ENCODE measurements at places on chromosomes 2 and 18. TPM values are rescaled to one million over a fixed set of nuclear protein-coding genes. Genes with fewer than 3 reads are reported as not detected.

DNA sequence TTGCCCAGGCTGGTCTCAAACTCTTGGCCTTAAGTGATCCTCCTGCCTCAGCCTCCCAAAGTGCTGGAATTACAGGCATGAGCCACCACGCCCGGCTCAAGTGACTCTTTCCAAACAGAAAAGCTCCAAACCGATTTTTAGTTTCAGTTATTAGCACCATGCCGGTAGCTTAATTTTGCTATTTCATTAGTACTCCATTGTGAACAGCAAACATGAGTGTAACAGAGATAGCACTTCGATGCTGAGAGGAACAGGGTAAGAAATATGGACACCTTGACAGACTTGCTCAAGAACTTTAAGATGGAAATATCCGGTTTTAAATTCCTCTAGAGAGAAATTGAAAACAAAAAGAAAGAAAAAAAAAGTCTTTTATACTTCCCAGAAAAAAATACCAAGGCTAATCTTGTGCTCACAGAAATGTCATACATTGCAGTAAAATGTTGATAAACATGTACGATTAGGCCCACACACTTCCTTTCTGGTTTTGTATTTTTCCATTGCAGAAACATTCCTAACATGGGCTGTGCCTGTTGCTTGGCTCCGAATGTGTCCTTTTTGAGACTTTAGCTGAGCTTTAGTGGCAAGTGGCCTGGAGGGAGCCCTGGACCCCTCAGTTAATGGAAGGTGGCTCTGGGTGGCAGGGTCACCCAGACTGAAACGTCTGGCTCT, 18.3 kb downstream of the FHL2 start:
- no peaks in the 10 kb centered on the region for H3K27me3 ChIP-seq
- no peak for DNase-seq
- no peak overlapping the region for H3K4me3 ChIP-seq
- peaks cover 40% of the 10 kb centered on the region for H3K4me1 ChIP-seq

DNA sequence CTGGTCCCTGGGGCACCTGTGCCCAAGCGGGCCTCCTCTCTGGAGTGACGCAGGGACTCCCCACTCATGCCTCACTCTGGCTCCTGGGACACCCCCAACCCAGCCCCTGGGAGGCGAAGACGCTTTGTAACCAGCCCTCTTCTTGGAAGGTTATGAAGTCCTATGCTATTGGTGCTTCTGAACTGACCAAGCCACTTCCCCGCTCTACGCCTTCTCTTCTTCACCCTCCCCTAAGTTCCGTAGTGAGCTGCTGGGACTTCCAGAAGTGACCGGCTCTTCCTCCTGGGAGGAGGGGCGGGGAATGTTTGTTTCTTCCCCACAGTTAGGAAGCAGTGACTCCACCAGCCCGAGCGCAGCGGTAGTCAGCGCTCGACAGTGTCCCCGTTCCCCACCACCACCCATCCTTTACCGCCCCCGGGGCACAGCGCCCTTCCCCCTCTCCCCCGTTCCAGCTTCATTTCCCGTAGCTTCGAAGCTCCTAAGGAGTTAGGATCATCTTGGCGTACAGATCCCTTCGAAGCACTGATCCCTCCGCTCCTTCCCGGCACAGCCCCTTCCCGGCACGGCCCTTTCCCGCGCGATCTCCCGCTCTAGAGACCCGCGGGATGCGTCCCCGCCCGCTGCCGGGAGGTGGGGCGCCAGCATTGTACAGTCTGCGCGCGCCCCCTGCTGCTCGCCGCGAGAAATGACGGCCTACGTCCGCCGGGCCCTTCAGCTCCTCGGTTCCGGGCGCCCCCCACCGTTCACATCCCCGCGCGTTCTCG, 25.3 kb upstream of the NOTO start:
- peak overlapping the region; percentile 87 for H3K27ac ChIP-seq
- peaks cover 28% of the 10 kb centered on the region for H3K4me1 ChIP-seq
- H3K36me3 ChIP-seq, result no peaks in the 10 kb centered on the region

- no peak overlapping the region for H3K27ac ChIP-seq
- no peaks in the 10 kb centered on the region for H3K27me3 ChIP-seq
- no peak for DNase-seq
- no peaks in the 10 kb centered on the region for H3K4me1 ChIP-seq
- no peaks in the 10 kb centered on the region for H3K36me3 ChIP-seq
- no peak overlapping the region for H3K4me3 ChIP-seq
Measured at GRCh38 chr2:225274751-225275150, 124.8 kb upstream of the NYAP2 start.

GRCh38 chr2:77190721-77191346, 331.3 kb downstream of the LRRTM4 start:
- no peak overlapping the region for H3K27ac ChIP-seq
- no peak overlapping the region for H3K4me3 ChIP-seq
- no peaks in the 10 kb centered on the region for H3K36me3 ChIP-seq
- H3K4me1 ChIP-seq, result no peaks in the 10 kb centered on the region
- no peak for DNase-seq

- H3K27ac ChIP-seq, result peak overlapping the region; percentile 53
- H3K27me3 ChIP-seq, result no peaks in the 10 kb centered on the region
- H3K36me3 ChIP-seq, result no peaks in the 10 kb centered on the region
- peaks cover 40% of the 10 kb centered on the region for H3K4me1 ChIP-seq
Measured at GRCh38 chr2:101307950-101308431, 510 bp downstream of the RNF149 start.

GRCh38 chr2:120110507-120110906, 97.6 kb downstream of the EPB41L5 start:
- DNase-seq, result no peak
- H3K36me3 ChIP-seq, result no peaks in the 10 kb centered on the region

DNA sequence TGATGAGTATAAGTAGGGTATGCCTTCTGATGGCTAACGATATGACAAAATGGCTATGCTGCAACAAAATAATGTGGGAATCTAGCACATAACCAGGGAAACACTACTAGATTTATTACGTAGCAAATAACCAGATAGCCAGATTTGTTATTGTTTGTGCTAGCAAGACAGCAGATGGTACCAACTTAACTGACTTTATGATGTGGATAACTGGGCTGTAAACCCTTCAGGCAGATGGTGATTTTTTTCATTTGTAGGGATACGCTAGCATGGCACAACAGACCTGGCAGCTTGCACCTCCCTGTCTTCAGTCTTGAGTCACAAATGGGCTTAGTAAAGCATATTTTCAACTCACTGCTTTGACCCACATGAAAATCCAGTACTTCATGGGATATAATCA, 48.7 kb downstream of the PRELID3A start:
- H3K4me3 ChIP-seq, result no peak overlapping the region
- 0 out of 2 replicates have a peak, but pooled peaks cover 4% of the 10 kb centered on the region for H3K4me1 ChIP-seq
- no peak overlapping the region for H3K27ac ChIP-seq
- no peak for DNase-seq

DNA sequence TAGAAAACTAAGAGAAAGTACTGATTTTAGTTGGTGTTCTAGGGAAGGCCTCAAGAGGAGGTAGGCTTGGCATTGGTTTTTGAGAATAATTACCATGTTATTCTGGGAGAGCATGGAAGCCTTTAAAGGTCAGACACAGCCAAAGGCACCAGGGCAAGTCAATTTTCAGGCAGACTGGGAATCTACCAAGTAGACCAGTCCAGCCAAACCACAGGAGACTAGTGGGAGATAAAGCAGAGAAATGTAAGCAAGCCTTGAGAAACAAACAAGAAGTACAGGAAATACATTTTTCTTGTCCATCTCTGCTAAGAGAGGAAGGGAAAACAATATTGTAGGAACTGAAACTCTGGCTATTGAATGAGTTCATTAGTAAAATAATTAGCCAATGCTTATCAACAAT, 5.5 kb upstream of the CCDC68 start:
- no peak overlapping the region for H3K27ac ChIP-seq
- H3K36me3 ChIP-seq, result no peaks in the 10 kb centered on the region
- H3K27me3 ChIP-seq, result no peaks in the 10 kb centered on the region
- H3K4me3 ChIP-seq, result no peak overlapping the region
- no peak for DNase-seq

Gene SIX2
- 1.9 TPM for total RNA-seq

Gene PLEK
- total RNA-seq, result not detected

All from Caco-2 (cell line).